Caco-2 (cell line): ENCODE measurements at places on chromosomes 16 and 17. TPM values are rescaled to one million over a fixed set of nuclear protein-coding genes. Genes with fewer than 3 reads are reported as not detected.

- DNase-seq: no peak
These were observed 5.0 kb upstream of the KCTD11 start for GRCh38 chr17:7346761-7347614.

DNA sequence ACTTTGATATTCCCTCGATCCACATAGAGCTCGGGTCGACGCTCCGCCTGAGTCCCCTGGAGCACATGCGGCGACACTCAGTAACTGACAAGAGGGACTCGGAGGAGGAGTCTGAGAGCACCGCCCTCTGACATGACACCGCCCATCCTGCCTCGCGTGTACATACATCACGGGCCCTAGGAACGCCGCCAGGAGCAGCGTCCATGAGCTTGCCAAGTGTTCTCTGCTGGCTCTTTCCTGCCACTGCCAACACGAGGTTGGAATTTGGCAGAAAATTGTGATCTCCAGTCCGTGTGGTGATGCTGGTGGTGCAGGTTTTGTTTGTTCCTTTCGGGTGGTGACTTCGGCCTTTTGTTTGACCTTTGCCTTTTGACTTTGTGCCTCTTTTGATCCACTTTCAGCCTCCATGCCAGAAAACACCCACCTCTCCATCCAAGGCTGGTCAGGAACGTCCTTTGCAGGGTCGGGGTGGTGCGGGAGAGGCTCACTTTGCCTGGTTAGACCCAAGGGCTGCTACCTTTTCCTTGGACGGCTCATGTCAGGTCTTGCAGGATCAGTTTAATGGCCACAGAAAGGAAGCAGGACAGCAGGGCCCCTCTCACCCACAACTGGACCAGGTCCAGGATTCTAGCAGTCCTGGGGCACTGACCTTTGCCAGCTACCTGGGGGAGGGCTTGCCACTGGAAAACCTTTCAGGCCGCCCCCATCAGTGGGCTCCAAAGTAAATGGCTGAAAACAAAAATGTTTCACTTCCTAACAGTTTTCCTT lies 27.6 kb downstream of the ELAC2 start:
- DNase-seq: no peak

DNA sequence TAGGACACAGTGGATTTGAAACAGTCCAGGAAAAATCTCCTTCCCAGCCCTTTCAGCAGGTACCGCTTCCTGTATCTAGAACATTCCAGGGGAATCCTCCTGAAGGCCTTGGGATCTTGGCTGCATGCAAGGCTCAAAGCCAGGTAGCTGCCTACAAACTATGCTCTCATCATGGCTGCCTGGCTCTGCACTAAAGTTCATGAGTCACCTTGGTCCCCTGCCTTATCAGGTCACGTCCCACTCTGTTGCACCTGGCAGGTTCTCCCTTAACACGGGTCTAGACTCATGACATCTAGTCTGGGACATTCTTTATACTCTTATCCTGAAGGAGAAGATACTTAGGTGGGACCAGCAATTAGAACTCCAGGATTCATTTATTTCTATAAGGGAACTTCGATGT lies 15.8 kb downstream of the FA2H start:
- DNase-seq: no peak

DNA sequence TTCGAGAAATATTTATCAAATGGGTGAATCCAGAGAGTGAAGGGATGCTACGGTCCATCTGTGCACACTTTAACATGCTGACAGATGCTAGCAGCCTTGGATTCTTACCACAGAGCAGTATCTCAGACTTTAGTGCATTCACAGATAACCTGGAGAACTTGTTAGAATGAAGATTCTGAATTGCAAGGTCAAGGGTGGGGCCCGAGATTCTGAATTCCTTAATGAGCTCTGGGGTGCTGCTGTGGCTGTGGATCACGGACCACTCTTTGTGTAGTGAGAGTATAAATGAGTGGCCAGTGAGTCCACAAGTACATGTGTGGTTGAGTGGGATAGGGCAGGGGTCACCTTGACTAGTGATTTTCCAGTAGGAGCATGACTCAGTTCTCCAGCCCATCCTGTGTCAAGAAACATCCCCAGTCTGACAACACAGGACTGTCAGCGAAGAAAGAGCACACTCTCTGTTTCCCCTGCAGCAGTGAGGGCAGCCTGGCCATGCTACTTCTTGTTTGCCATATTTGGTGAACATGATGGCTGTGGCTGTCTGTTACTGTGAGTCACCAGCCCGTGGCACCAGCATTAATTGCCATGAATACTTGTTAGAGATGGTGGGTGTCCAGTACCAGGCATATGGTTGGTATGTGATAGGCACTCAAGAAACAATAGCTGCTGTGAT lies 13.0 kb upstream of the SALL1 start:
- DNase-seq: no peak

- no peak for DNase-seq
These were observed 422.8 kb downstream of the RBFOX1 start for GRCh38 chr16:7755347-7755882.

DNA sequence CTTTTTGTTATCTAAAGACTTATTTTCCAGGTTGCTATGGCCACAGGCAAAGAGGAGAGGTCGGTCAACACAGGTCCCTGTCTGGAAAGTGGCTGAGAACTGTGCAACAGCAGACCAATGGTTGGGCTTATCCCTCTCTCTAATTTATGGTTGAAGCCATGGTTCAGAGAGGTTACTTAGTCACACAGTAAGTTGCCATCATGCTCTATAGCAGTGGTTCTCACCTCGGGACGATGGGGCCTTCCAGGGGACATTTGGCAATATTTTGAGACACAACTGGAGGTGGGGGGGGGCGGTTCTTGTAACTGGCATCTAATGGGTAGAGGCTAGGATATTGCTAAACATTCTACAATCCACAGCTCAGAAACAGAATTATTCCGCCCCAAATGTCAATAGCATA lies 842 bp upstream of the LDAF1 start:
- no peak for DNase-seq

DNA sequence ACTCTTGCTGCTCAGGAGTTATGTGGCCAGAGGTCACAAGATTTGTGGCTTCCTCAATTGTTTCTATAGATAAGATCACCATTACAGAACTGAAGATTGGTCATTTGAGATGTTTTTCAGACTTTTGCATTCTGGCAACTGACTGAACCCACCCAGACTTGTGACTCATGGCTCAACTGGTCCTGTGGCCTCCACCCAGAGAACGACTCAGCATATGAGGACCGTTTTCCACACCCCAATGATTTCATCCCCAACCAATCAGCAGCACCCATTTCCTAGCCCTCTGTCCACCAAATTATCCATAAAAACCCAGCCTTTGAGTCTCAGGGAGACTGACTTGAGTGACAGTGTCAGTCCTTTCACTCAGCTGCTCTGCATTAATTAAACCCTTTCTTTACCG lies 143.2 kb upstream of the ASIC2 start:
- no peak for DNase-seq

DNA sequence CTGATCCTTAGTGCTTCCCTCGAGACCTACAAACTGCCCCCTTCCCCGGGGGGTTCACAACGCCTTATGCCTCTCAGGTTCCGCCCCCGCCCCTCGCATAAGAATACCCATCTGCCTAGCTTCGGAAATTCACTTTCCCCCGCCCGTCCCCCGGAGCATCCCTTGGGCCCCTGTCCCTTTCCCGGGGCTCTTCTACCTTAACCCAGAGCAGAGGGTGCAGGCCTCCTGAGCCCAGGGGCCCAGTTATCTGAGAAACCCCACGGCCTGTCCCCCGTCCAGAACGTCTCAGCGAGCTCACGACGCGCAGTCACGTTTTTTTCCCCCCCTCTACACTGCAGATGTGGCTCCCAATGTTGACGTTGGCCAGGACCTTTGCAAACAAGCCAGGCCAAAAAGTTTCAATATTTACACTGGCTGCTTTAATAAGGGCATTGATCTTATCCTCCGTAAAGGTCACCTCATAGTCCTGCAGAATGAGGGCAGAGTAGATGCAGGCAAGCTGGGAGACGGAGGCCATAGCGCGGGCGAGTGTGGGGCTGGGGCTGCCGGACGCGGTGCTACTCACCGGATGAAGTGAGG lies 1.4 kb upstream of the NBR1 start:
- peak; percentile 42 for DNase-seq

- no peak for DNase-seq
These were observed 22.9 kb upstream of the CPPED1 start for GRCh38 chr16:12826559-12826958.

DNA sequence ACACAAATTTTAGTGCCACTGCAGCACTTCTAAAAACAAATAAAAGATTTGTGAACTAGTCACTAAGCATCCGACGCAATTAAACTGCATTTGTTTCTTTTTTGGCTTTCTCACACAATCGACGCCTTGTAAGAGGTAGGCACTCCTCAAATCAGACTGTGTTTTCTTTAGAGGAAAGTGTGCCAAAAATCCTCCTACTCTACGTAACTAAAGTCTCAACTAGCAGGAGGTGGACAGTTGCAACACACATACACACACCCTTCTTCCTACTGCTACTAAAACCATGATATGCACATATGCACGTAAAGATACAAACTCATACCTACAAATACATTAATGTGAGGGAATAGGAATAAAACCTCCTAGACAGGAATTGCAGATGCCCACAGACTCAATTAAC lies 844.7 kb upstream of the SOX9 start:
- no peak for DNase-seq

GRCh38 chr16:52546291-52547003 lies 496 bp downstream of the TOX3 start:
- DNase-seq: peak; percentile 22

DNA sequence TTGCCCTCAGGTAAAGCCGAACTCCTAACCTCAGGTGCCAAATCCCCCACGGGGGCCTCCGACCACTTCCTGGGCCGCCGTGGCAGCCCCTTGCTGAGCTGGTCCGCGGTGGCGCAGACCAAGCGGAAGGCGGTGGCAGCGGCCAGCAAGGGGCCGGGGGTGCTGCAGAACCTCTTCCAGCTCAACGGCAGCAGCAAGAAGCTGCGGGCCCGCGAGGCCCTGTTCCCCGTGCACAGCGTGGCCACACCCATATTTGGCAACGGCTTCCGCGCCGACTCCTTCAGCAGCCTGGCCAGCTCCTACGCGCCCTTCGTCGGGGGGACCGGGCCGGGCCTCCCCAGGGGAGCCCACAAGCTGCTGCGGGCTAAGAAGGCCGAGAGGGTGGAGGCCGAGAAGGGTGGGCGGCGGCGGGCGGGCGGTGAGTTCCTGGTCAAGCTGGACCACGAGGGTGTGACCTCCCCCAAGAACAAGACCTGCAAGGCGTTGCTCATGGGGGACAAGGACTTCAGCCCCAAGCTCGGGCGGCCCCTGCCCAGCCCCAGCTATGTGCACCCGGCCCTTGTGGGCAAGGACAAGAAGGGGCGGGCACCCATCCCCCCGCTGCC lies 51.6 kb downstream of the ACTG1 start:
- DNase-seq: no peak

- peak; percentile 40 for DNase-seq
These were observed 3.8 kb upstream of the DHX8 start for GRCh38 chr17:43479948-43480347.

GRCh38 chr16:19400711-19401110 lies 17.0 kb upstream of the TMC5 start:
- DNase-seq: no peak

SLC22A31 gene
- 4.9 and 6.7 TPM in 2 replicates for total RNA-seq
